ENCODE measurements at places on chromosomes 12 and 14.

- peaks cover 24% of the 10 kb centered on the region for H3K4me1 ChIP-seq
- no peaks in the 10 kb centered on the region for H3K36me3 ChIP-seq
- H3K27ac ChIP-seq, result no peak overlapping the region
- no peak for DNase-seq
These were observed 108.4 kb downstream of the PTPRR start for GRCh38 chr12:70812136-70812535.

DNA sequence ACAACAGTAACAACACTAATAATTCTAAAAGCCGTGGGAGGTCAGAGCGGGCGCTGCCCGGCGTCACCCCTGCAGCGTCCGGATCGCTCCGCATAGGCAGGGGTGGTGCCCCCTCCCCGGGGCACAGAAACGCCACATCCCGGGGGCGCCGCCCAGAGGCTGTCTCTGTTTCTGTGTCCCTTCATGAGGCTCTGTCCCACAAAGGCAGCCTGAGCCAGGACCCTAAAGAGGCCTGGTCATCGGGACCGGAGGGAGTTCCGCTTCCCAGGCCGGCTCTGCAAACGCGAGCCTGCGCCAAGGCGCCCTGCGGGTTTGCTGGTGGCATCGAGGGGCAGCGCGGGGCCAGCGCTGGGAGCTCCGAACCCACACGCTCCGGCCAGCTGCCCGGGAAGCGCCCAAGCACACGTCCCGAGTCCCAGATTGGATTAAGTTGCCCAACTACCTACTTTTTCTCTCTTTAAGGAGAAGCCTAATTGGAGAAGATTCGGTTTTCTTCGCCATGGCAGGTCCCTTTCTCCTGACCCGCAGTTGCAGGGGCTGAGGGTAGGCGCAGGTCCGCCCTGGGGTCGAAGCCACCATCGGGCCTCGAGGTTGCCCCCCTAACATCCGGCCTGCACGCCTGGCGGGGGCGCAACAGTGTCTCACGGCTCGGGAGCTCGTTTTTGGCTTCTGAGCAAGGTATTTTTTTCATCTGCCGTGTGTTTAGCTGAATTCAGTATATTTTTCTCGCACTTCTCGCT, 421.7 kb downstream of the VRK1 start:
- DNase-seq, result peak; percentile 77
- H3K27me3 ChIP-seq, result peaks cover 12% of the 10 kb centered on the region
- H3K27ac ChIP-seq, result peak overlapping the region; percentile 57
- no peaks in the 10 kb centered on the region for H3K36me3 ChIP-seq
- peak overlapping the region; percentile 85 for H3K4me3 ChIP-seq

GRCh38 chr14:55126932-55127459, 2.1 kb upstream of the LGALS3 start:
- H3K4me3 ChIP-seq, result no peak overlapping the region
- H3K27ac ChIP-seq, result no peak overlapping the region
- DNase-seq, result no peak

DNA sequence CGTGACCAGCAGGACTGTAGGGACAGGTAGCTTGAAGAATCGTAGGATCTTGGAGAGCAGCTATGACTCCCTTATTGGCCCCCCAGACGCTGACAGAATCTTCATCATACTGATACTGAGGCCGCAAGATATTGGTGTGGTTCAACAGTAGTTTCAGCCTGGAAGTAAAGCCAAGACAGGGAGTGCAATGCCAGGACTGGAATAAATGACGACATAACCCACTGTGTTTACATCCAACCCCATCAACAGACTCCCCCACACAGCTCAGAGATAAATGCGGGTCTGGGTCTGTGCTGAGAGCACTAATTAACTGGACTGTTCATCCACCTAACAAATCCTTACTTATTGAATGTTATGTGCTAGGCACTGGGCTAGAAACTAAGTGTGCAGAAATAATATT, 16.6 kb downstream of the NOXRED1 start:
- no peaks in the 10 kb centered on the region for H3K36me3 ChIP-seq
- H3K4me3 ChIP-seq, result no peak overlapping the region
- H3K4me1 ChIP-seq, result no peaks in the 10 kb centered on the region
- no peaks in the 10 kb centered on the region for H3K27me3 ChIP-seq

DNA sequence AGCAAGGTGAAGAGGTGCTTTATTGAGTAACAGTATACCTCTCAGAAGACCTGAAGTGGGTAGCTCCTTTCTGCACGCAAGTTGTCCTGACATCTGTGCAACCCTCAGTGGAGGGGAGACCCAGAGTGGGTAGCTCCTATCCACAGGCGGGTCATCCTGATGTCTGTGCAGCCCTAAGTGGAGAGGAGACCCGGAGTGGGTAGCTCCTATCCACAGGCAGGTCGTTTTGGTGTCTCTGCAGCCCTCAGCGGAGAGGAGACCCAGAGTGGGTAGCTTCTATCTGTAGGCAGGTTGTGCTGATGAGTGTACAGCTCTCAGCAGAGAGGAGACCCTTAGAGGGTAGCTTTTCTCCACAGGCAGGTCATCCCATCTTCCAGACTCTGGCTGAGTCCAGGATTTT, 45.1 kb upstream of the PRPF39 start:
- H3K4me1 ChIP-seq, result no peaks in the 10 kb centered on the region
- no peaks in the 10 kb centered on the region for H3K27me3 ChIP-seq
- H3K36me3 ChIP-seq, result peaks cover 8% of the 10 kb centered on the region
- H3K27ac ChIP-seq, result no peak overlapping the region
- DNase-seq, result peak; percentile 27
- no peak overlapping the region for H3K4me3 ChIP-seq

- H3K27me3 ChIP-seq, result no peaks in the 10 kb centered on the region
- no peaks in the 10 kb centered on the region for H3K4me1 ChIP-seq
- no peak overlapping the region for H3K4me3 ChIP-seq
These were observed 746.0 kb downstream of the VRK1 start for GRCh38 chr14:97543221-97543620.

DNA sequence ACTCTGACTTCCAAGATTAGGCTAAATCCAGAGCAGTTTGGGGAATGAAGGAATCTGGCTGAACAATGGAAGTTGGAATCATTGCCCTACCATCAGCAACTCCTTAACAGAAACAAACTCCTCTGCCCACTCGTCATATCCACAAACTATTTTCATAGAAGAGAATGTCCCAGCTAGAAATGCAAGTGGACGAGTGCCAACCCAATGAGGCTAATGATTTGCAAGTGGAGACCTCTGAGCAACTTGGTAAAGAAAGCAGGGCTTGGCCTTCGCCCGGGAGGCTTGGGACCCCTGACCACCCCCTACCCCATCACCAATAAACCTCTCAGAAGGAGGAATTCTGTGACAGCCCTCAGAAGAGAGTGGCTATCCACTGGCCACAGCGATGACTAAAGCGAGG, 40.0 kb upstream of the DDX11 start:
- no peaks in the 10 kb centered on the region for H3K36me3 ChIP-seq
- no peak overlapping the region for H3K27ac ChIP-seq
- no peaks in the 10 kb centered on the region for H3K27me3 ChIP-seq
- no peak overlapping the region for H3K4me3 ChIP-seq

GRCh38 chr12:21607701-21608100, 3.1 kb upstream of the GYS2 start:
- no peak overlapping the region for H3K27ac ChIP-seq
- H3K36me3 ChIP-seq, result no peaks in the 10 kb centered on the region
- peak; percentile 31 for DNase-seq
